Lower lobe of right lung (tissue), 2 donors: ENCODE measurements at places on chromosomes 1 and 21. TPM values are rescaled to one million over a fixed set of nuclear protein-coding genes. Genes with fewer than 3 reads are reported as not detected.

SIPA1L2 gene
- 45.5 TPM for total RNA-seq

TRAF3IP3 gene
- 12.4 TPM for total RNA-seq

ERICH3 gene
- total RNA-seq = 8.1 TPM

SLC25A44 gene
- total RNA-seq = 17.7 TPM

TCHHL1 gene
- total RNA-seq = not detected

ADAMTS5 gene
- 5.6 TPM for total RNA-seq

GJB5 gene
- not detected for total RNA-seq

ADAMTS4 gene
- total RNA-seq = 1.4 TPM

MANEAL gene
- total RNA-seq = 4.9 TPM

C1QC gene
- total RNA-seq = 800 TPM

RORC gene
- total RNA-seq = 21.7 TPM

TIE1 gene
- total RNA-seq = 48.5 TPM

RAB13 gene
- 103 TPM for total RNA-seq

RASSF5 gene
- total RNA-seq = 48.2 TPM

ARHGEF11 gene
- 54.5 TPM for total RNA-seq

NR1I3 gene
- total RNA-seq = not detected

AGTRAP gene
- total RNA-seq = 64.5 TPM

CCDC185 gene
- not detected for total RNA-seq

HMCN1 gene
- 28.0 TPM for total RNA-seq

NBPF15 gene
- 43.2 TPM for total RNA-seq

KRTAP12-2 gene
- total RNA-seq = not detected

TNNI3K gene
- total RNA-seq = 1.1 TPM

BMP8A gene
- total RNA-seq = not detected

RNU1-4 gene
- 6,803 TPM for total RNA-seq

PDZK1 gene
- not detected for total RNA-seq

LDLRAD1 gene
- total RNA-seq = 13.7 TPM

UBE2U gene
- not detected for total RNA-seq

KAZN gene
- total RNA-seq = 21.2 TPM

ANGPTL1 gene
- 12.3 TPM for total RNA-seq

ADCY10 gene
- 0.09 TPM for total RNA-seq

ZSWIM5 gene
- total RNA-seq = 3.6 TPM

SIK1 gene
- 30.1 TPM for total RNA-seq

MIXL1 gene
- total RNA-seq = 0.38 TPM

CLDN19 gene
- not detected for total RNA-seq

PEAR1 gene
- total RNA-seq = 14.8 TPM

PARS2 gene
- 3.3 TPM for total RNA-seq

PGLYRP4 gene
- 0.30 TPM for total RNA-seq

DCDC2B gene
- total RNA-seq = 3.2 TPM

FRRS1 gene
- 9.1 TPM for total RNA-seq

JAM2 gene
- 36.2 TPM for total RNA-seq

PADI2 gene
- 18.4 TPM for total RNA-seq

GBP6 gene
- 0.68 TPM for total RNA-seq

S100A7 gene
- total RNA-seq = not detected

SFN gene
- 47.5 TPM for total RNA-seq

TRIM67 gene
- not detected for total RNA-seq

BCL2L15 gene
- total RNA-seq = 1.3 TPM

CR1L gene
- total RNA-seq = 1.3 TPM

CLCA1 gene
- total RNA-seq = not detected

RIMKLA gene
- total RNA-seq = 7.1 TPM

AK2 gene
- 103 TPM for total RNA-seq

FCRL1 gene
- total RNA-seq = 4.2 TPM

CXADR gene
- total RNA-seq = 26.6 TPM

AGT gene
- 0.86 TPM for total RNA-seq

CHIA gene
- 10.9 TPM for total RNA-seq

CD1E gene
- total RNA-seq = 2.6 TPM
